ENCODE measurements at places on chromosomes 16 and 17.

DNA sequence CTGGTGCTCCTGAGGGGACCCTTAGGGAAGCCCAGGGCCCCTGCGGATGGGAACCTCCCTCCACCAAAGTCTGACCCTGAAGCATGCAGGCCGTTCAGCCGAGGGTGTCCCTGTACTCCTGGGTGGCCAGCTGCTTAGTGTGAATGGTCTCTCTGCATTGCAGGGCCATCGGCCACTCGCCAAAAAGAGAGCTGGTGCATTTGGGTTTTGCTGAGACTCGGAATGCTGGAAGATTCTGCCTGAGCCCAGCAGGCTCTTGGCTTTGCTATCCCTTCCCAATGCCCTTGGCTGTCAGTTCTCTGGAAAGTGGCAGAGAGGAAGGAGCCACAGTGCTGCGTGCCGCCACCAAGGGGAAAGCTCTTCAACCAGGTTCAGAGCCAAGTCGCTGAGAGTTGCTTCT lies 2.8 kb downstream of the MEOX1 start:
- no peak for DNase-seq

DNA sequence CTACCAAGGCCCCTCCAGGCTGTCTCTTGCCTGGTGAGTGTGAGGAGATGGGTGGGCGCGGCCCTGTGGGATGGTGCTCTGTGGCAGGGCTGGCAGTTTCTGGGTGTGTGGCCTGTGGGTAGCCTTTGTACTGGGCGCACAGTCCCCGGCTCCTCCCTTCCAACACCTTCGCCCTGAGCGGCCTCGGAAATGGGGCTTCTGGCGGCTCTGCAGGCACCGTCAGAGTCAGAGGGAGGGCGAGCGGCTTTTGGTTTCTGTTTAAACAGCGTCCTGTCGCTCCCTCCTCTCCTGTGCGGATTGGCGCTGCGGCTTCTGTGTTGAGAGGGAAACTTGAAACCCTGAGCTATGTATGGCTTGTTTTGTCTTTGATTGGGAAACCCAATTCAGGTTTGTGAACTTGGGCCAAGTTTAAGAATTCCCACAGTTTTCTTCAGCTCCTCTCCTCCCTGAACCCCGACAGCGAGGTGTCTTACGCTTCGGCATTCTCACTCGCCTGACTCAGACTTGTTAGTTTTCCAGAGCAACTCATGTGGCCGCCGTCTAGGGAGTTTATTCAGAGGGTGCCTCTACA lies 8.3 kb upstream of the ZNF750 start:
- DNase-seq: peak; percentile 72

GRCh38 chr16:46853713-46854443 lies 22.9 kb upstream of the C16orf87 start:
- peak; percentile 88 for DNase-seq

DNA sequence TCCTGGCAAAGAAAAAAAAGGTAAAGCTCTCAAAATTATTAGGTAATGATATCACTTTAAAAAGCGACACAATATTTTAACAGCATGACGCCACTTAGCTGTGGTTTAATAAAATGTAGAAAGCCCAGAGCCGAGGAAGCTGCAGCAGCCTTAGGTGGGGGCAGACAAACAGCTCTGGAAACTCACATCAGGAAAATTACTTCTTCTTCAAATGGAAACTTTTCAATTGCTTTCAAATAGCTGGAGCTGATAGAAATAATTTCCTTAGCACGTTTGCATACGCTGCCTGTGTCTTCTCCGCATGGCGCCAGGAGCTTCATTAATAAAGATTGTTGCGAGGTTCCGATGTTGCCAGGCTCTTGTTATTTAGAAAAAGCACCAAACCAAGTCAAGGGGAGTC lies 835.3 kb upstream of the EEF2KMT start:
- no peak for DNase-seq

DNA sequence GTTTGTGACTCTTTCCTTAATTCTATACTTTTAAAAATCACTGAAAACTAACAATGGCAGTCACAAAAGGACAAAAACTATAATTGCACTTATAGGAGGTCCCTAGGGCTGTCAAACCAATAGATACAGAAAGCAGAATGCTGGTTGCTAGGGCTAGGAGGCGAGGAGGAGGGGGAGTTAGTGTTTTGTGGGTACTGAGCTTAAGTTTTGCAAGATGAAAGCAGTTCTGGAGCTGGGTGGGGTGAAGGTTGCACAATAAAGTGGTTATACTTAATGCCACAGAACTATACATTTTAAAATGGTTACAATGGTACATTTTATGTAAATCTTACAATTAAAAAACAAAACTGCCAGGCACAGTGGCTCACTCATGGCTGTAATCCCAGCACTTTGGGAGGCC lies 27.3 kb downstream of the NUBP1 start:
- no peak for DNase-seq

GRCh38 chr17:51555153-51555552 lies 294.8 kb downstream of the UTP18 start:
- DNase-seq: no peak

DNA sequence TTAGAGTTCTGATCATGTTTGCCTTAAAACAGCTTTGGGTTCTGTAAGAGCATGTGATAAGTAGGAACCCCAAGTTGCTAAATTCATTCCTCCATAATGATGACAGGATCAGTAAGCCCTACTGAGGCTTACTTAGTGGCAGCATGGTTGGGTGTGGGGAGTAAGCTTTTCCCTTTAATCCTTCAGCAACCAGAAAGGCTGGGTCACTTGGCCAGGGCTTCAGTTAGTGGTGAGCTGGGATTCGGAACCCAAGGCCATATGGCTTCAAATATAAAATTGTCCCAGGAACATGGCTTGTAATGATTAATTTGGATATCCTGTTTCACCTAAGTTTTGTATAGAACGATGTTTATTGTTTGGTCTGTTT lies 850 bp downstream of the GINS3 start:
- DNase-seq: no peak

GRCh38 chr16:15973421-15973820 lies 24.0 kb downstream of the ABCC1 start:
- no peak for DNase-seq

DNA sequence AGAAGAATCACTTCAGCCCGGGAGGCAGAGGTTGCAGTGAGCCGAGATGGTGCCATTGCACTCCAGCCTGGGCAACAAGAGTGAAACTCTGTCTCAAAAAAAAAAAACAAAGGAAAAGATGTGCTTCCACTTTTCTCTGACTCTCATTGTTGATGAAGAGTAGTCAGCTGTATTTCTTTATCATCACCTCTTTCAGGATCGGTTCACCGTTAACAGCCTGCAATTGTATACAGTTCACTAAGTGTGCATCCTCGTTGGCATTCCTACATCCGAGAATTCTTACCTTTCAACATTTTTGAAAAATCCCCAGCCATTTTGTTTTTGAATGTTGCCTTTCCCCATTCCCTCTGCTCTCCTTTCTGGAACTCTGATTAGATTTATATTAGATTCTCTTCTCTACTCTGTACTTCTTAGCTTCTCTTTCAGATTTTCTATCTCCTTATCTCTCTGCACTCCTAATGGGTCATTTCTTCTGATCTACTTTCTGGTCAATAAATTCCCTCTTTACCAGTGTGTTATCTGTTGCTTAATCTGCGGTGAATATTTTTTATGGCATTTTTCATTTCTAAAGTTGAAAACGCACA lies 26.9 kb upstream of the ZC3H18 start:
- DNase-seq: no peak

DNA sequence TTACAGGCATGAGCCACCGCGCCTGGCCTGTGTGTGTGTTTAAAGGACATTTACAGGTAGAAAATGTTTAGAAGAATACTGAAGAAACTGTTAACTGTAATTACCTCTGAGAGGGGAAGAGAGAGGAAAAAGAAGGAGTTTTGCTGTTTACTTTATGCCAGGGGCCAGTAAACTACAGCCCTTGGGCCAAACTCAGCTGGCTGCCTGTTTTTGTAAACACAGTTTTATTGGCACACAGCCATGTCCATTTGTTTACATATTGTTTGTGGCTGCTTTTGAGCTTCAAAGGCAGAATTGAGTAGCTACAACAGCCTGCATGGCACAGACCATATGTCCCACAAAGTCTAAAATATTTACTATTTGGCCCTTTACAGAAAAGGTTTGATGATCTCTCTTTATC lies 76.4 kb downstream of the GPR139 start:
- DNase-seq: no peak

- no peak for DNase-seq
Observed at GRCh38 chr16:23504076-23504452, 6.2 kb downstream of the GGA2 start.
